ENCODE measurements at places on chromosomes 7 and 10.

GRCh38 chr10:102281102-102281487 is 35.8 kb downstream of the GBF1 start:
- DNase-seq, result no peak

GRCh38 chr10:72505435-72505834 is 120.4 kb downstream of the MICU1 start:
- no peak for DNase-seq

DNA sequence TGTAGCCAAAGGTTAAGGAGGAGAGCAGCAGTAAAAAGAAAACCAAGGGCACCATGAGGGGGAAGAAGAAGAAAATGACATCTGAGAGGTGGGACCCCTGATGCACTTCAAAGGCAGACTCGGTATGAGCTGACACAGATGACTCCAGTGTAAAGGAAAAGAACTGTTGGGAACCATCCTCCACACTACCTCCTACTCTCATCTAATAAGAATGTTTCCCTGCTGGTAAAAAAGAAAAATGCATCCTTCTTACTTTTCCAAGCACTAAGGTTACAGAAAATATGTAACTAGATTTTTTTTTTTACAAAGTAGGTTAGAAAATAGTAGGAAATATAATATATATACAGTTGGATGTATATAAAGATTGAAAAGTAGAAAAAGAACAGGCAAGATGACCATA is 16.9 kb downstream of the TAS2R41 start:
- no peak for DNase-seq

DNA sequence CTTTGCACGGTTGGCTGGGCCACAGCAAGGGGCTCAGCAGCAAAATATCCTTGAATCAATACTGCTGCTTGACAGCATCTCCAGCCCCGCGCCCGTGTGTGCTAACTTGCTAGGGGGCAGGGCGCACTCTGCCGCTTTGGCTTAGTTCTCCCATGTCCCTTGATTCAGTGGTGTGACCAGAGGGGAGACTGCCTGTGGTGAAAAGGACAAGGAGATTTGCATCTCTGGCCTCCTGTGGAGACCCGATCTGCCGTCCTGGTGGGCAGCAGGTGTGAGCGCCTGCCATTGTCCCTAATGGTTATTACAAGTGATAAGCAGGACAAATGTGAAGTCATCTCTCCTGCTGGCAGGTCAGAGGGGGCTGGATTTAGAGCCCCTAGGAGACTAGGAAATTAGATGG is 500.2 kb upstream of the GALNT17 start:
- DNase-seq, result no peak

GRCh38 chr10:133459454-133460207 is 5.9 kb downstream of the SCART1 start:
- DNase-seq, result no peak

DNA sequence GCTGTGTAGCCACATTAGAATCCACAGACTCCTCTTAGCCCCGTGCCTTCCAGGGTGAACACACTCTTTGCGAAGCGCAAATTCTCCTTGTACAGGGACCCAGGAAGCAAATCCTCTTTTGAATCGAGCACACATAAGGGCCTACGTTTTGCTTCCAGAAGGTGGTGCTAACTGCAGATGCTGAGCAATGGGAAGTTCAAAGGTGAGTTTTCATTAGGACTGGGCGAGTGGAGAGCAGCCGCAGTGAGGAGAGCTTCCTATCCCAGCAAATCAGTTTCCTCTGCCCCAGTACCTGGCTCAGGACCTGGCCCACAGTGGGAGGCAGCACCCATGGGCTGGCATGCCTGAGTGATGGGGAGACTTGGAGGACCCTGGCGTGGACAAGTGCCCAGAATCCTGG is 23.5 kb upstream of the GPR26 start:
- DNase-seq, result no peak

- no peak for DNase-seq
Observed at GRCh38 chr10:16745061-16745460, 72.2 kb downstream of the RSU1 start.

- DNase-seq, result no peak
Observed at GRCh38 chr7:132373879-132374278, 202.4 kb downstream of the PLXNA4 start.

- no peak for DNase-seq
Observed at GRCh38 chr10:3935141-3935540, 150.1 kb upstream of the KLF6 start.

GRCh38 chr7:116572036-116572435 is 47.2 kb downstream of the CAV1 start:
- DNase-seq, result no peak

DNA sequence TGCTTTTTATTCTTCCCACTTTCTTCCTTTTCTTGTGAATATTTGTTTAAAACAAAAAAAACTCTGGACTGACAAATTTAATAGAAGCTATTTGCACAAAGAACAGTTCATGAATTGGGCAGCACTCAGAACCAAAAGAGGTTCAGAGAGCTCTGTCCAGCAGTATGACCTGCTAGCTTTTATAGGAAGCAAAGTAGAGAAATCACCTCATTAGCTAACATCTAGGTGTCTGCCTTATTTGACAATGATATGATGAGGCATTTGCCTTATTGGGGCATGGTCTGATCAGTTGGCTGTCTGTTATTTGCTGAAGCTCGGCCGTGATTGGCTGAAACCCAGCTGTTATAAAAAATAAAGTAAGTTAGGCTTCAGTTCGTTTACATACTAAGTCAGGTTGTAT is 819 bp upstream of the TRIM4 start:
- no peak for DNase-seq

DNA sequence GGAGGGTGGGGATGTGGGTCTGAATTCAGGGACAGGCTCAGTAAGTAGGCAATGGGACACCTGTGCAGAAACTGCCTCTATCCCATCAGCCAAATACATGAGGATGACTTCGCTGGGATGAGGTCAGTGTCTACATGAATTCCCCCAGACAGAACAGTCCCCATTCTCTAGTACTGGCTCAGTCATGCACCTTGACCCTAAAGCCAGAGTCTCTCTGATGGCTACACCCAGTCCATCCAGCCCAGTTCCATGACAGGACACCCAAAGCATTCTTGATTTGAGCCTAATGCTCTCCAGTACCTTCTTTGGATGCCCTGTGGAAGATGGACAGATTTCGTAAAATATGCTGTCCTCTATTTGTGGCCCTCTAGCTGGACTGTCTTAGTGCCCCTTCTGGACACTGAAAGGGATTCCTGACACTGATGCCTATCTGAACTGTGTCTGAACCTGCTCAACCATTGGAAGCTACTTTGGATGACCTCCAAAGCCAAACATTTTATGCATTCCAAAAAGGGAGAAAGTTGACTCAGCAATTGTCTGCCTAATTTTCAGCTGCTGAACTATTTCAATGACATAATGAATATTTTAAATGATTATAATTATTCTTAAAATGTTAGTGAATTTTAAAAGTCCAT is 14.6 kb downstream of the SFRP4 start:
- DNase-seq, result no peak

DNA sequence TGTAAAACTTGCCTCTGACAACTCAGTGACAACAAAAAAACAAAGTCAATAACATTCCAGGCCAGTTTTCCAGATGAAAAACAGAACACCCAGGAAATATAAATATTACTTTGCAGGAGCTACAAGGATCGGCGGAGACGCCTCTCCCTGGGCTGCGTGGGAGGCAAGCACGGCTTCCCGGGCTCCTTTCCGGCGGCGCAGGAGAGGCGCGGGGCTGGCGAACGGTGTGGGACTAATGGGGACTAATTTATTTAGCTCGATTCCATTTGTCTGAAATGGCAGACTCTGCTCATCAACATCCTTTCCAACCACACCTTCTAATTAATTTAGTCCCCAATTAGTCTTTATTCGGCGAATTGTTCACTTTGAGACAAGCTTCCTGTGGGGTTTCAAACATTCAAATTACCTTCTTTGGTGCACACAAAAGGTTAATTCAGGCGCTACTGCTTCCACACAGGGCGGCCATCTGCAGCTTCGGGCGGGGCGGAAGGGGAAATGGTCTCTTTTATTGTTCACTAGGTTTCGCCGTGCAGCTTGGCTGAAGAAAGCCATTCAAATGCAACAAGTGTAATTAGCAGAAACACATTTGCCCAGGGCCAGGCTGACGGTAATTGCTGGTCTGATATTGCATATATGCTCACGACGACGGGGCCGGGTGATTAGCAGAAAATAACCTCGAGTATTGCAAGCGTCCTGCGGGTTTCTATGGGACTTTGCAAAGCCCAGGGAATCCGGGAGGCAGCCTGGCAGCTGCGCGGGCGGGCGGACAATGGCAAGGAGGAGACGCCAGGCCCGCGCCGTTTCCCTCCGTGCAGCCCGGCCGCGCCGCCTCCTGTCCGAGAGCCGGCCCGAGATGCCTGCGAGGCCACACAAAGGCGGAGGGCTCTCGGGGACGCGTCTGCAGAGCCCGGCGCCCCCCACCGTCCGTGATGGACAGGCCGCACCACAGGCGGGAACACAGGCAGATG is 270.1 kb downstream of the PTPRN2 start:
- DNase-seq, result no peak

- no peak for DNase-seq
Observed at GRCh38 chr7:157849341-157849596, 512.5 kb downstream of the DNAJB6 start.

DNA sequence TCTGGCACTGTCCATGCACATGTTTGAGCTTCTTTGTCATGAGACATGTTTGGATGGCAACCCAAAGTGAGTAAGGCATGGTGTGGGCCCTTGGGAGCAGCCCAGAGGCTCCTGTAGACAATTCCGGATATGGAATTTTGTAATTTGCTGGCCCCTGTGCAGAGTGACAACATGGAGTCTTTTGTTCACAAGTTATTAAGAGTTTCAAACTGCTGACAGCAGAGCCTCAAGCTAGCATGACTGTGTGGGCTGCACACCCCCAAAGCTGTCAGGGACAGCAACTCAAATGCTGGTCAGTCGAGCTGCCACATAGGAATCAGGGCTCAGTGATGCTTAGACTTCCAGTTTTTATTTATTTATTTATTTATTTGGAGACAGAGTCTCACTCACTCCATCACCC is 7.0 kb upstream of the MYL7 start:
- no peak for DNase-seq

GRCh38 chr10:14296065-14296709 is 34.5 kb downstream of the FRMD4A start:
- no peak for DNase-seq

DNA sequence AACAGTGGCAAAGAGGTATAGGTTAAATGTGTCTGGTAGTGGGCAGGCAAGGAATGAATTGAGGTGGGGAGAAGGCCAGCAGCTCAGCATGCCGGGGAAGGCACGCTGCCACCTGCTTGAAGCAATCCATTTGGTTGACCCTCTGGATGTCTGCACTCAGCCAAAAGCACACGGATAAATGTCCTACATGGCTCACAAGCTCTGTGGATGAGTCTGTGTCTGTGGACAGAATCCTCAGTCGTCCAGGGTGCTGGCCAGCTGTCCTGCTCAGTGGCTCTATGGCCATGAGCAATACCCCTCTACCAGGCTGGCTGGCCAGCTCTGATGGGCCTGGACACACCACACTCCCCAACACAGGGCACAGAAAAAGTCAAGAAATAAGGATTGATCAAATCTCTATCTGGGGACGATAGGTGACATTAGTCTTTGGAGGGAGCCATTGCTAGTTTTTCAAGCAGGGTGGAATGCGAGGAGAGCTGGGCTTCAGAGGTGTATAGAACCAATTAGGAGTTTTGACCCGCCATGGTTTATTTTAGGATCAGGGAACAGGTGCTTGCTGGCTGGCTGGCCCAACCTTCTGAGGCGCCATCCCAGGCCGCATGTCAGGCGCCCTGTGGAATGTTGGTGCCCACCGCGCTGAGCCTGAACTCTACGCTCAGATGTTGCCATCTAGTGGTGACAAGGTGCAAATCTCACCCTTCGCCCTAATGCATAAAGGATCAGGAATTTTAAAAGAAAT is 493.4 kb downstream of the TNS3 start:
- peak; percentile 9 for DNase-seq

Data from caudate nucleus (tissue), 63 donors.